ENCODE measurements at places on chromosomes 6 and 20. TPM values are rescaled to one million over a fixed set of nuclear protein-coding genes. Genes with fewer than 3 reads are reported as not detected.

Gene SLC17A1
- not detected for total RNA-seq

Gene PROKR2
- not detected for total RNA-seq

DNA sequence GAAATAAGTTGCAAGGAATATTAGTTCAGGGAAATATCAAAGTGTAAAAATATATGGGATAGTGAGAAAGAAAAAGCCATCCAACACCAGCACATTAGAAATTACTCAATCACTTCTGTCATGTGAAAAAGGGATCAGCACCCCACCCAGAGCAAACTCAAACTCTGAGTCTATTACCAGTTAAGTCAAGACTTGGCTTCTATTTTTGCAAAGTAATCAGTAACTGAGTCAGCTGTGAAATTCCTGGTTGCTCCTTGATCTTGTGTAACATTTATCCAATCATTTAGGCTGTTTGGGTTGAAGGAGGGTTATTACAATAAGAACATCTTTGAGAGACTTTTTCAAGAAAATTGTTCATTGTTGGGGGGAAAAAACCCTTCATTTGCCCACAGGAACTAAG, 51.2 kb downstream of the SLC22A23 start:
- peak; percentile 35 for DNase-seq

- no peak for DNase-seq
These were observed 194.3 kb upstream of the SMLR1 start for GRCh38 chr6:130632897-130633296.

Gene NNAT
- 0.19 TPM for total RNA-seq

GRCh38 chr20:10242166-10242565, 23.5 kb downstream of the SNAP25 start:
- no peak for DNase-seq

Gene LY6G6F
- total RNA-seq = not detected

Gene RSPO3
- total RNA-seq = 0.62 TPM

DNA sequence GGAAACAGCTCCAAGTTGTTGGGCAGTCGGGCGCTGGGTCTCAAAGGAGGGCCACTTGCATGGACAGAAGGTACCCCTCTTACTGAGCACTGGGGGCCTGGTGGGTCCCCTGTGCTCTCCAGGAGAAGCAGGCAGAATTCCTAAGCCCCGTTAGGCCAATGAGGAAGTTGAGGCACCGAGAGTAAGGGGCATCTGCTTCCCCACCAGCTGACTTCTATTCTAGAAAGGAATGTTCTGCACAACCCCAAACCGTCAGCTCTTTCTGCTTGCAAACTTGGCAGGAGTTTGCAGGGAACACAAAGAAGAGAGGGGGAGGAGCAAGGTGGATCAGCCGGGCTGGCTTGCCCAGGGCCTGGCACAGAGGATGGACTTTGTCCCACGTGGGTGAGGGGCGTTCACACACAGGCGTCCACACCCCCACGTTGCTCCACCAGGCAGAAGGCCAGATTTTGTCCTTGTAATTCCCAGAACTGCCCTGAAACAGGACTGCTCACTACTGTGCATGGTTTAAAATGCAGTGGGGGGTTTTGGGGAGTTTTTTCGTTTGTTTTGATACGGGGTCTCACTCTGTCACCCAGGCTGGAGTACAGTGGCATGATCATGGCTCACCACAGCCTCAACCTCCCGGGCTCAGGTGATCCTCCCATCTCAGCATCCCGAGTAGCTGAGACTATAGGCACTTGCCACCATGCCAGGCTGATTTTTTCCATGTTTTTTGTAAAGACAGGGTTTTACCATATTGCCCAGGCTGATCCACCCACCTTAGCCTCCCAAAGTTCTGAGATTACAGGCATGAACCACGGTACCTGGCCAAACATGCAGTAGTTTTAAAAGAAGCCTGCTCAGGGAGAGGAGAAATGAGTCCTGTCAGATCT, 93.3 kb downstream of the SNX5 start:
- peak; percentile 28 for DNase-seq

- no peak for DNase-seq
These were observed 8.8 kb downstream of the CDKAL1 start for GRCh38 chr6:20542927-20543602.

- DNase-seq = peak; percentile 98
These were observed at the start of the genes PACRG and PRKN for GRCh38 chr6:162727322-162728182. Gene PACRG, plus strand, starts transcription at chr6:162727974. Gene PRKN, minus strand, starts transcription at chr6:162727766.

Gene OLIG3
- total RNA-seq = not detected

GRCh38 chr20:50304923-50305635, 114.4 kb downstream of the CEBPB start:
- peak; percentile 93 for DNase-seq

DNA sequence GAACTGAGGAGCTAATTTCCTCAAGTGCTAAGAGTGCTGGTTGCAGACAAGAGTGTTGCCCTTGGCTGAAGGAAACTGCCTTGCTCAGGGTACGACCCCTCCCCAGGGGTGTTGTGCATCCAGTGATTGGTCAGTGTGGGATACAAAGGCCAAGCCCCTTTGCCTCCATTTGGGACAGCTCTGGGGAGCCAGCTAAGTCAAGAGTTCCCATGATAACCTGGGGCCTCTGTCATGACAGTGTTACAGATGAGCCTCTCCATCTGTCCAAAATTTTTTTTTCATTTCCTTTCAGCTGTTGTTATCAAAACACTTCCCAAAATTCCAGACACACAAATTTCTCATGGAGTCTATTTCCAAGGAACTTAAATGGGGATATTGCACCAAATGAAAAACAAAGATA, 93.3 kb downstream of the HS3ST5 start:
- peak; percentile 83 for DNase-seq

- no peak for DNase-seq
These were observed 19.0 kb upstream of the EXOC2 start for GRCh38 chr6:711925-712324.

DNA sequence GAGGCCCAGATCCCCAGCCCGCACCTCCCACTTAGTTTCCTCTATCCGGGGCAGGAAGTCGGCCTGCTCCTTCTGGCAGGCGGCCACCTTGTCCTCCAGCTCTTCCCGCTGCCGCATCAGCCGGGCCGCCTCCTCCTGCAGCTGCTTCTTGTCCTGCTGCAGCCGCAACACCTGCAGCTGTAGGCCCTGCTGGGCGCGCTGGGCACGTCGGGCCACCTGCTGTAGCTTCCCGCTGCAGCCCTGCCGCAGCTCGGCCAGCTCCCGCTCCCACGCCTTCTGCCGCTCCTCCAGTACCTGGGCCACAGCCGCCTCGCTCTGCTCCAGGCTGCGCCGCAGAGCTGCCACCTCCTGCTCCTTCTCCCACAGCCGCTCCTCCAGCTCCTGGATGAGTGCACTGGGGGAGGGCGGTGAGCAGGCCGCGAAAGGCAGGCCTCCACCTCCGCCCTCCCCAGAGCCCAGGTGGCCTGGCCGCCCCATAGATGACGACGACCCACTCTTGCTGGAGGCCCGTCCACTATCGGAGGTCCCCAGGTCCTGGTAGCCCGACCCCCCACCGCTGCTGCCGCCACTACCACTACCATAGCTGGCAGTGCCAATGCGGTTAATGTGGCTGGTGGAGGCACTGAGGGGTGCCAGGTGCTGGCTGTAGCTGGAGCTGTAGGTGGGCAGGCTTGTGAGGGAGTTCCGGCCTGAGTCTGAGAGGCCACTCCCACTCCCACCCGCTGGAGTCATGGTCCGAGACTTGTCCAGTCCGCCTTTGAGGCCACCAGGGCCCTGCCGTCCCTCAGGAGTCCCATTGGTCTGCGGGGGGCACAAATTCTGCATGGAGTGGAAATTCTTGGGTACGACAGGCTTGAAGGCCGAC, 6.0 kb upstream of the FASTKD5 start:
- DNase-seq = peak; percentile 43

DNA sequence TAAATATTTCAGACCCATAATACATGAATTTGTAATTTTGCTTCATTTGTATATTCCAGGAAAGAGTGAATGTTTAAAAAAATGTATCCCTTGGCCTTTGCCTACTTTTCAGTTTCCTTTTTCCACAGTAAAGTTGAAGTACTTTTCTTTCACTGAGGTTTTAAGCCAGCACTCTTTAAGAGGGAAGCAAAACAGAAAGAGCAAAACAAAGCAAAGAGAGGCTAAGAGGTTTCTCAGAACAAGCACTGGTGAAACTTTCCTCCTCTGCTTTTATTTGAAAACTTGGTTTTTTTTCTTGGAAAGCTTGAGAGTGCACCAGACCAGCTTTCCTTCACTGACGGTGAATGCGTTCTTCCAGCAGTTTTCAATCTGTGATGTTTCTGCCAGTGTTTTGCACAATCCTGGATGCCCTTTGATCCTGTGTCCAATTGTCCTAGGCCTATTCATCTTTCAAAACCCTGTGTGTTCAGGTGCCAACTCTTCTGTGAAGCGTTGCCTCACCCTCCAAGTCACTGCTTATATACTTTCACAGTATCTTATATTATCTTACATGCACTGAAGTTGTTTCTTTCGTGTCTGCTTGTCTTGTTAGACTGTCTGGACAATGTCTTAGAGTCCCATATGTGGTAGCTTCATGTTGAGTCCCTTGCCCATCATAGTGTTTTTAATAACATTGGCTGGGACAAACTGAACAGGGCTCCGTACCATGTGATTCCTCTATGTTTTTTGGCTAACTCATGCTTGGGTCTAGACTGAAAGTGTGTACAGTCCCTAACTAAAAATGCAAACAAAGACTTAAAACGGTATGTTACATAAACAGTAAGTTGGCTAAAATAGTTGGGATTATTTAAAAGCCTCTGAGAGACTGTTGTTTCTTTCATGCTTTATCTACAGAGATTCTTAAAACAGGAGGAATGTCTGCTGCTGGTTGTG, 1.9 kb downstream of the RNF217 start:
- DNase-seq = peak; percentile 41

DNA sequence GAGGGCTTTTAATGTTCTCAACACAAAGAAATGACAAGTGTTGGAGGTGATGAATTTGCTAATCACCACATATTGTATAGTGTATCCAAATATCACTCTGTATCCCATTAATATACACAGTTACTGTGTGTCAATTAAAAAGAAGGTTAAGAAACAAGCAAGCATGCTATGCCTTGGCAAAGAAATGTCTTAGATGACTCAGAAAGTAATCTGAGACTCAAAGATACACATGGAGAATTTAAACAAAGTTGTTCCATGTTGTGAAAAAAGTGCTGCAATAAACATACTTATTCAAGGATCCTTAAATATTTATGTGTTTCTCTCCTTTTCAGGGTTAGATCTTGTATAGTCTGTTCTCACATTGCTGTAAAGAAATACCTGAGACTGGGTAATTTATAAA, 300.9 kb downstream of the DHX35 start:
- no peak for DNase-seq

DNA sequence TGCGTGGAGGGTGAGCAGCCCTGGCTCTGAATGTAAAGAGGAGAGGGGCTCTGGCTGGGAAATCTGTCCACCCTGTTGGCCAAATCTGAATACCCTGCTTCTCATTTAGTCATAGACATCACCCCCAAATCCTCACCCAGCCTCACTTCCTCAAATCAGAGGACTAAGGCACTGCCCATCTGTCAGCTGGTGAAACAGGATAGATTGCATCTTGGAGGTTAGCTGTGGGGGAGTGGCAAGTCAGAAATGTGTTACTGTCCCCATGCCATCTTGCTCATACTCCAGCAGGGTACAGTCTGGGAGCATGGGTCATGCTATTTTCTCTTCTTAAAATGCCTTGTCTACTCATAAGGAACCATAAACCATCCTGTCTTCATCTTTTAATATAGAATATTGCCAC, 9.5 kb upstream of the DTNBP1 start:
- DNase-seq = peak; percentile 30

Gene USP49
- total RNA-seq = 2.2 TPM

DNA sequence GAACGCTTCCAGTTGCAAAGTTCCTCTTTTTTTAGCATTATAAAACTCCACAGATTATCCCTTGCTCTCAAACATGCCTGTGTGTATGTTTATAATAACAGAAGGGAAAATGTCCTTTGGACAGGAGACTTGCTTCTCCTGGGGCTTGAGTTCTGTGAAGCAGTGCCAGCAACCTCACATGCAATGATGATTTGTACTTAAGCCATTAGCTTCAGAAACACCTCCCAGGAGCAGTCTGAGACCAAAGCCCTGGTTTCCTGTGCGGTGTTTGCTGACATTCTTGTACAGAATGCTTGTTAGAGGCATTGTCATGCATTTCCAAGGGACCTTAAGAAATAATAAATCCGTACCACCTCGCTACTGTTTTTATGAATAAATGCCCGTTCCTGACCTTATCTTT, 752.8 kb downstream of the CBLN4 start:
- no peak for DNase-seq

Gene HTR1E
- not detected for total RNA-seq

DNA sequence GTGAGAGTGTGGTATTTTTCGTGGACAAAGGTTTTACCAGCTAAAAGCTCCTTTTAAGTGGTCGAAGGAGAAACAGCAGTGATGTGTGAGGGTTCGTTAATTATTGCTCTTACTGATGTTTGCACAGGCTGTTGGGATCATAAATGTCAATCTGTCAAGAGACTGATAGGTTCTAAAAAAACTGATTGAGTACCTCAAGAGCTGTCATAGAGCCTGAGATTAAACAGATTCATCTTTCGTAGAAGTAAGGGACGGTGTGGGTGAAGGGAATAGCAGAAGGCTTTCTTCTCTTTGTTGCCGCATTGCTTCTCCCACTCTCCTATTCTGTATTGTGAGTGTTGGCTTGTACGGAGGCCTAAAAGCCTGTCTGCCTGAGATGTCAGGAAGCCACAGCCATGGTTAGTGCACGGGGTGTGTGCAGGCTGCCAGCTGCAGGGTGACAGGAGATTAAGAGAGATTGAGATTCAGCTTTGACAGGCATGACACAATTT, 291.0 kb downstream of the ZFAND3 start:
- DNase-seq = peak; percentile 75

Gene HLA-DRB5
- 0.13 TPM for total RNA-seq

Gene SNX9
- total RNA-seq = 21.7 TPM

Gene BEND3
- total RNA-seq = 2.6 TPM

DNA sequence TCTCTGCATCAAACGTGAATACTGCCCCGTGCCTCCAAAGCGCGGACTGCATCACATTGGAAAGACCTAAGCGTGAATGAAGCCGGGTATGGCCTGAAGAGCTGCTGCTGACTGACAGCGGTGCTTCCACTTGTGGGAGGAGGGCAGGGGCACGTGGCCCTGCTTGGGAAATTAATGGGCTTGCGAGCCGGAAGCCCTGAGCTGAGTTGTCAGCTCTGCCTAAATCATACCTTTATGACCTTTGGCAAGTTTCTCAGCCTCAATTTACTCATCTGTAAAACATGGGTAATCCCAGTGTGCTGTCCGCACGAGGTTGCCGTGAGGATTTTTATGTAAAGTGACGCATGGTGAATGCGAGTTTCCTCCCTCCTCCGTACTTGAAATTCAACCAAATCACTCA, 67.0 kb upstream of the FOXQ1 start:
- DNase-seq = no peak

GRCh38 chr6:4979426-4979825, 24.4 kb downstream of the RPP40 start:
- no peak for DNase-seq

- peak; percentile 47 for DNase-seq
These were observed 29.9 kb downstream of the FBXO5 start for GRCh38 chr6:152952866-152953509.

DNA sequence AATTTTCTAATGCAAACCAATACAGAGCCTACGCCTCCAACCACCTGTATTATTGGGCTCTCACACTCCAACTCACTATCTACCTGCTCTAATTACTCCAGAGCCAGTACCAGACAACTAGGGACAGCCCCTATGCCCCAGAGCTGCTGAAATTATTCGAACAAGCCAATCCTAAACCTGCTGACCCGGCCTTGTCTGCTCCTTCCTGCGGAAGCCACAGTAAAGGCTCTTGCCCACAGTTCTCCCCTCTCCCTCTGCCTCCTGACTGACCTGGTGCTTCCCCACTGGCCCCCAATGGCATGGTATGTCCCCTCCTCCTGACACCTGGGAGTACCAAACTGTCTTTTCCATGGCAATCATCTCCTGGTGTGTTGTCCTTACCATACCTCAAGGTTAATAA, 4.1 kb upstream of the TOX2 start:
- DNase-seq = no peak

GRCh38 chr6:112574190-112574589, 227.1 kb downstream of the RFPL4B start:
- DNase-seq = no peak

Data from myocyte (in vitro differentiated cells).